ENCODE measurements at places on chromosomes 16 and 17.
A peak's percentile ranks its signal among the peaks of the same experiment; 100 is the strongest.

DNA sequence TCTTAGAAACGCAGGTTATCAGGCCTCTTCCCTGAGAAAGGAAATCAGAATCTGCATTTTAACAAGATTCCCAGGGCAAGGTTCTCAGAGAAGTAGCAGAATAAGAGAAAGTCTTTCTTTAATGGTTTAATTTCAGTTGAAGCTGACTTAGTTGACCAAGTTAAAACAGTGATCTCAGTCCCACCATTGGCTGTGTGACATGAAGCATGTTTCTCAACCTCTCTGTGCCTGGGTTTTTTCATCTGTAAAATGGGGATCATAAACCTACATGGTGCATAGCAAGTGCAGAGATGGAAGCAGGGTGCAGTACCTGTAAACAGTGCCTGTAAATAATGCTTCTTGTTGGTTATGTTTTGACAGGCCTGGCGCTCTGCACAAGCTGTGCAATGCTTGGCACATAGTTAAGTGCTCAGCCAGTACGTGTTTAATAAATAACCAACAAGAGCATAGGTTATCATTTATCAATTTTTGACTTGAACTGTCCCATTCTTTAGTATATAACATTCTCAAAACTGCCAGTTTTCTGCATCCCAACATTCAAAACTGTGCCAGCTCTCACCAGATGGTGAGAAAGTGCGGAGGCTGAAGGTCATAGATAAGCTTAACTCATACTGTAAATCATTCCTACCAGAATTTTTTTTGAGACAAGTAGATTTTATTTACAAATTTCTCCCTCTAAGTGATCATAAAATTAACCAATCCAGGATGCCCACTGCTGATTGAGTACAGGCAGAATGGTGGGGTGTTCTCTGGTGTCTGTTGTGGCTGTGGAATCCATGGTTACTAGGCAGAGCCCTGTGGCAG is 6.9 kb downstream of the C17orf67 start:
- DNase-seq: no peak

GRCh38 chr17:550463-551180 is 164.0 kb downstream of the VPS53 start:
- no peak for DNase-seq

DNA sequence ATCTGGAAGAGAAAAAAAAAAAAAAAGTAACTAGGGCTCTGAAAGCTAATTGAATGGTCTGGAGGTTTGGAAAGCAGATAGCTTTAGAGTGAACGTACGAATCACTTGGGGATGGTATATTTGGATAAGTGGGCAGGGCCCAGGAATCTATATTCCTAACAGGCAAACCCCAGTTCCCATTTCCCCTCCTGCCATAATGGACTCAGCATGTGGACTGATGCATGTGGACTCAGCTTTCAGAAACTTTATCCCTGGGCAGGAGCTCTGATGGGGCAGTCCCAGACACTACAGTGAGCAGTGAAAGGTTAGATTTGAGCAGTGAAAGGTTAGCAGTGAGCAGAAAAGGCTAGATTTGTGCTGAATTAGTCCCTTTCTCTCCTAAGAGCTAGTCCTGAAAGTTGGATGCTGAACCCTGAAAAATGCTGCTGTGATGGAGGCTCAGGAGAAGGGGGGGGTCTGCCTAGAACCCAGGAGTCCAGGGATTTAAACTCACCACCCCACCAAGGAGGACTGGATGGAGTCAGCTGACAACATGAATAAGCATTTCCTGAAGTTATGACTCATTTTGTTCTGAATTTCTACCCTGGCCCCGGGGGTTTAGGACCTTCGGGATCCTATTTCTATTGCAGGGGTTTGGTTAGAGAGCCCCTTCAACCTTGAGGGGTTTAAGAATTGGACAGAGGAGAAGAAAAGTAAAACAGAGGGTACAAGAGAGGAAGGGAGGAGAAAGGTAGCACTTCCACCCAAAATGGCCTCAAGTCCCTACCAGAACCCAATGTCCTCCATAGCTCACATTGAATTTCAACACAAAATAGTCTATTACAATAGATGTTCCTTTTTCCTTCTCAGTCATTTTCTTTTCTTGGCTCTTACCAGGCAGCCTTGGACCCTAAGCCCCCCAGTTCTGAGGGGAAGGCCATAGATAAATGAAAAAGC is 10.3 kb upstream of the FZD2 start:
- DNase-seq: no peak

GRCh38 chr17:29929533-29930408 is at the start of gene SSH2:
TSS of gene SSH2 (minus strand) at chr17:29930228. CDS start at chr17:29930000, 228 bp downstream.
- DNase-seq: no peak

- DNase-seq: no peak
Observed at GRCh38 chr17:58884161-58884560, 128.5 kb downstream of the PPM1E start.

DNA sequence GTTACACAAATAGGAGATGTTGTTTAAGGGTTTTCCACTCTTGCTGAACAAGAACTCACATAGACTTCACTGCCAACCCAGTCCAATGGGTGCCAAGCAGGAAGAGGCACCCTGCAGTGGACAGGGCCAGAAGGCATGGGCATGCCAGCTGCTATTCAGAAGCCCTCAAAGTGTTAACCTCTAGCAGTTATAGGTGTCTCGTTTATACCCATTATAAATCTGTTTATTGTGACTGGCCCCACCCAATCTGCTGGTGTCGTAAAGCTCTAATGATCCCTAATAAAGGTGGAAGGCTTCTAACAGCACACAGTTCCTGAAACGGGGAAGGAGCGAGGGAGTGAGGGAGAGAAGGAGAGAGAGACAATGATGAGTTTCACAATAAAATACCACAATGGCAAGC is 23.9 kb downstream of the HNF1B start:
- DNase-seq: no peak

GRCh38 chr16:75064403-75065148 is 52.0 kb downstream of the LDHD start:
- peak; percentile 40 for DNase-seq

DNA sequence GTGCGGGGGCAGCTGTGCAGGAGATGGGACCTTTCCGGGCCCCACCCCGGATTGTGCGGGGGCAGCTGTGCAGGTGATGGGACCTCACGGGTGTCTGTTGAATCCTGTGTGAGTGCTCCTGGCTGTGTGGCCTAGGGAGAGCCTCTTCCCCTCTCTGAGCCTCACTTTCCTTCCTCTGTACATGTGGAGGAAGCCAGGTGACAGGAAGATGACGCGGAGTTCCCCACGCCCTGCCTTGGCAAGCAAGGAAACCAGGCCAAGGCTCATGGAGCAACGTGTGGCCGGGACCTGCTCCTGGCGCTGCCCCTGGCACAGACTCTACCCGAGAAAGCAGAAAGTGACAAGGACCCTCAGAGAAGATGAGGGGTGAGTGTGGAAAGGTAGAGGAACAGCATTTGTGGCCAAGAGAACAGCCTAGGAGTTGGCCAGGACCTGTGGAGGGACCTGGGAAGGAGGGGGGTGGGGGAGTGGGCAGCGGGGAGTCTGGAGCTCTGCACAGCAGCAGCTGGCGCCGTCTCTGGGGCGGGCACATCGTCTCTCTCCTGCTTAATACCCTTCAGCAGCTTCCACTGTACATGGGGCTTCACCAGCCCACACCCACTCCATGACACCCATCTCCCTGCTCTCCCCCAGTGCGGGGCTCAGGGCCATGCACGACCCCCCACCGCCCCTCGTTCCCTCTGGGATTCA is 38.4 kb upstream of the PABPN1L start:
- no peak for DNase-seq

DNA sequence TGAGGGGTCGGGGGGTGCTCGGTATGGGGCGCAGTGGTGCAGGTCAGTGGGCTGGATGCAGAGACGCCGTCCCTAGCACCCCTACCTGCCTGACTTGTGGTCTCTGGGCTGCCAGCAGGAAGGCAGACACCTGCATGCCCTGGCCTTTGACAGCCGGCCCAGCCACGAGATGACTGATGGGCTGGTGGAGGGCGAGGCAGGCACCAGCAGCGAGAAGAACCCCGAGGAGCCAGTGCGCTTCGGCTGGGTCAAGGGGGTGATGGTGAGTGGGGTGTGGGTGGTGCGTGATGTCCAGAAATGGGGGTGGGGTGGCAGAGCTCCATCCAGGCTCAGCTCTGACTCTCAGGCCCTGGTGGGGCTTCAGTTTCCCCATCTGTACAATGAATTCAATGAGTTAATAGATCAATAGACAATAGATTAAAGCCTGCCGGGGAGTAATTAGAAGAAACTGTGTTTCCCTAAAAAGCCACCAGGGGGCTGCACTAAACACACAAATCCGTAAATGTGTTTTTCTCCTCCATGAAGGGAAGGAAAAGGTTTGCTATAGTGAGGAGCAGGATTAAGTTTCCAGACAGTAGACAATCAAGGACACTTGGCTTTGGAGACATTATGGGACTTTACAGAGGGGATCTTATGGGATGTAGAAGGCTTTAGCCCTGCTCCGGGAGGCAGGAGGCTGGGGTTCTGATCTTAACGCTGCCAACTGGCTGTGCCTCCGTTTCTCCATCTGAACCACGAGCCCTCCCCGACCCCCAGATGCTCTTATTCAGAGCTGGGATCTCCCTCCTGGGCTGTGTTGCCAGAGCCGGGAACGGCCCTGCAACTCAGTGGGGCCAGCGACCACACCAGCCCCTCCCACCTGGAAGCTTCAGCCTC is 2.2 kb downstream of the SLC12A3 start:
- no peak for DNase-seq

DNA sequence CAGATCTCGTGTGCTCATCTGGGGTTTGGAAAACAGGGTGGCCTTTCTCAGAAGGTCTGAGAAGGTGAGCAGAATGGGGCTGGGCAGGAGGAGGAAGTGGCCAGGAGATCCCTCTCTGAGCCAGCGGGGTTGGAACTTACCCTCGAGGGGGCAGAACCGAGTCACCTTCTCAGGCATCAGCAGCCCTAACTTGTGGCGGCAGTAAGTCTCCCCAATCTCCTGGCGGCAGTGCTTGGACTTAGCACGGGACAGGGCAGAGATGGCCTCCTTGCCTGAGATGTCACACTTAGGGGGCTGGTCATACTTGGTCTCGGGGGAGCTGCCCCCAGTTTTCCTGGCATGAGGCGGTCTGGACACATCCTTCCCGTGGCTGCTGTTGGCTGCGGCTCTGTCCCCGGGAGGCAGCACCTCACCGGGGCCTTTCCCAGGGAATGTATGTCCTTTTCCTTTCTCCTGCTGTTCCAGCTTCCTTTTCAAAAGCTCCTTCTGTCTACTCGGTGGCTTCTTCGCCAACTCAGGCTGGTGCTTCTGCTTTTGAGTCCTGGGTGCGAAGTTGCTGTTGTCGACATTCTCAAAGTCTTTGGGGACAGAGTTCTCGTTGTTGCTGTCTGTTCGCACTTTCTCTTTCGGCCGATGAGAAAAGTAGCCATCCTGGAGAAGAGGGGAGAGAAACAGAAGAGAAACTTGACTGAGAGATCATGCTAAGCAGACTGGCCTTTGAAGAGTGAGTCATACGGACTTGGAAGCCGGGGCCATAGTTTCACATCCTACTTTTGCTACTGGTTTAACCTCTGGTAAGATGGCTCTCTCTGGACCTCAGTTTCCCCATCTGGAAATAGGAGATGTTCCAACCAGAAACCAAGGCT is 211.7 kb downstream of the XYLT1 start:
- no peak for DNase-seq

DNA sequence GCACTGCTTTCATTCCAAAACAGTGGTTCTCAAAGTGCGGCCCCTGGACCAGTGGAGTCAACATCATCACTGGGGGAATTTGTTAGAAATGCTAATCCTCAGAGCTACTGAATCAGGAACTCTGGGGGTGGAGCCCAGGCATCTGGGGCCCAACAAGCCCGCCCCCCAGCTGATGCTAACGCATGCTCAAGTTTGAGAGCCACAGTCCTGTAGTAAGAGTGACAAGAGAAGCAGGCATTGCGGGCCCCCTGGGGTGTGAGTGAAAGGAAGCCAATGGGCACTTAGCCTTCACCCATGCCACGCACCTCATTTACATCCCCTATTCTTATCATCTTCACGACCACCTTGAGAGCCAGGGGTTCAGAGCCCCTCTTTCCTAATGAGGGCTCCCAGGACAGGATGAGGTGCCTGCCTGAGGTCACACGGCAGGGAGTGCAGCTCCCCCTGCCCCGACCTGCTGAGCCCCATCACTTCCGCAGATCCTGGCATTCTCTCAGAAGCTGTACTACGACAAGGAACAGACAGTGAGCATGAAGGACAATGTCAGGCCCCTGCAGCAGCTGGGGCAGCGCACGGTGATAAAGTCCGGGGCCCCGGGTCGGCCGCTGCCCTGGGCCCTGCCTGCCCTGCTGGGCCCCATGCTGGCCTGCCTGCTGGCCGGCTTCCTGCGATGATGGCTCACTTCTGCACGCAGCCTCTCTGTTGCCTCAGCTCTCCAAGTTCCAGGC is 9.1 kb downstream of the CA4 start:
- DNase-seq: no peak

DNA sequence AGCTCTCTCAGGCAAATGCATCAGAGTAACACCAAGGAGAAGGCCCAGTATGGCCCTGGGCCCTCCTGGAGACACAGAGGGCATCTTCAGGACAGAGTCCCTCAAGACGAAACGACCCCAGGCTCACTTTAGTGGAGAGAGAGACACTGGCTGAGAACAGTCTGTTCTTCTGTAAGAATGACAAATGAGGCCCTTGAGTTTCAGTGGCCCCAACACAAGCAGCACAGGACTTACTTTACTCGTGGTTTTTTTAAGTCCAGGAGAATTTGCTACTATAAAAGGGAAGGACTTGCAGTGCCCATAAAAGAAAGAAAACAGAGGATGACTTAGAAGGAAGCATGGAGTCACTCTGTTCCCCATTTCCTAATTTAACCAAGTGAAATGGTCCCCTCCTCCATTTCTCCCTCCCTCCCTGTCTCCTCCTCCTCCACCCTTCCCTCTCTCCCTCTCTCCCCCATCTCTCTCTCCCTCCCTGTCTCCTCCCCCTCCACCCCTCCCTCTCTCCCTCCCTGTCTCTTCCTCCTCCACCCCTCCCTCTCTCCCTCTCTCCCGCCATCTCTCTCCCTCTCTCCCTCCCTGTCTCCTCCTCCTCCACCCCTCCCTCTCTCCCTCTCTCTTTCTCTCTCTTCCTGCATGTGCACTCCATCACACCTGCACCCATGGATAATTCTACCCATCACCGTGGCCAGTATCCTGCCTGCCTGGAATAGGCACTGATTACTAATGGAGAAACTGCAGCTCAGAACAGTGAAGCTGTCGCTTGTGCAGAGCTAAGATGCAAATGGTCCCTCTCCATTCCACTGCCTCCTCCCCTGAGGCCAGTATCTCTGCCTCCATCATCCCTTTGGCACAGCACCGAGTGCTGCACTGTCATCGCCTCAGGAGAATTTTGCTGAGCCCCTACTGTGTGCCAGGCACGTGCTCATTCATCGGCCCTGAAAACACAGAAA is 47.3 kb upstream of the RBFOX3 start:
- no peak for DNase-seq

DNA sequence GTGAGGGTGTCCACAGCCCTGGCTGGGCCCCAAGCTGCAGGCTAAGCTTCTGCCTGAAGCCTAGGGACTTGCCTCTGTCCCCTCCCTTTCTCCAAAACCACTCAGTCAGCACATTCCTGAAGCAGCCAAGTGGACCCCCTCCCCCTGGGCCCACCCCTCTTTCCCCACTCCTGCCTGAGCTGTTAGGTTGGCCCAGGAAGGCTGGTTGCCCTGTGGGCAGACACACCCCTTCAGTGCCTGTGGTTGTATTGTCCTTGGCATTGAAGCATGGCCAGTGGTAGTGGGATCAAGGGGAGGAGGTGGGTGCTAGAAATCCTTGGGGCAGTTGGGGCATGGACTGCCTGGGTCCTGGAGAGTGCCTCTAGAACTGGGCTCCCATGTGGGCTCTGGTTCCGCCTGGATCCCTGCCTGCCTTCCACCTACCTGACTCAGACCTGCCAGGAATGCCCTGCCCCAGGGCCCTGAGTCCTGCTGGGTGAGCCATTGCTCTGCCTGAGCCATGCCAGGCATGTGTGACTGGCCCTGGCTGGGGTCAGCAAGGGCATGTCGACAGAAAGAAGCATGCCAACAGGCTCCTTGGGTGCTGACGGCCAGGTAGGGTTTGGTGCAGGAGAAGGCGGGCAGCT is 2.1 kb downstream of the TRAF4 start:
- DNase-seq: peak; percentile 69

GRCh38 chr16:49651996-49652395 is 203.9 kb downstream of the ZNF423 start:
- DNase-seq: no peak

All from left renal cortex interstitium (tissue), 4 donors.